ENCODE measurements at places on chromosomes 5 and 9.

- DNase-seq: no peak
Observed at GRCh38 chr5:94746731-94747124, 128.3 kb downstream of the SLF1 start.

DNA sequence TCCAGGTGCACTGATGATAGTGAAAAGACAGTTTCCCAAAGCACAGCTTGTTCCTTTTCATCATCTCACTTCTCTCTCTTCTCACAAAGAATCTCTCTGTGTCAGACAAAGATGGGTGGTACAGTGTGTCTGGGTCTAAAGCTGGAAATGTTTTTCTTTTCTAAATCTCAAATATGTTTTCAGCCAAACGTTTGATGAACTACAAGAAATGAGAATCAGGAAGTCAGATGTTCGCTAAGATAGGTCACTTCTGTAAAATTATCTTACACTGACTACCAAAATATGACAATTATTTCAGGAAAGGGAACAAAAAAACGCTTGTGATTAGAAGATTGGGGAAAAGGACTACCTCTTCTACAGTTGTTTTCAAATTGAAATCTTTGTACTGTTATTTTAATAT is 708.8 kb downstream of the PTPRD start:
- no peak for DNase-seq

DNA sequence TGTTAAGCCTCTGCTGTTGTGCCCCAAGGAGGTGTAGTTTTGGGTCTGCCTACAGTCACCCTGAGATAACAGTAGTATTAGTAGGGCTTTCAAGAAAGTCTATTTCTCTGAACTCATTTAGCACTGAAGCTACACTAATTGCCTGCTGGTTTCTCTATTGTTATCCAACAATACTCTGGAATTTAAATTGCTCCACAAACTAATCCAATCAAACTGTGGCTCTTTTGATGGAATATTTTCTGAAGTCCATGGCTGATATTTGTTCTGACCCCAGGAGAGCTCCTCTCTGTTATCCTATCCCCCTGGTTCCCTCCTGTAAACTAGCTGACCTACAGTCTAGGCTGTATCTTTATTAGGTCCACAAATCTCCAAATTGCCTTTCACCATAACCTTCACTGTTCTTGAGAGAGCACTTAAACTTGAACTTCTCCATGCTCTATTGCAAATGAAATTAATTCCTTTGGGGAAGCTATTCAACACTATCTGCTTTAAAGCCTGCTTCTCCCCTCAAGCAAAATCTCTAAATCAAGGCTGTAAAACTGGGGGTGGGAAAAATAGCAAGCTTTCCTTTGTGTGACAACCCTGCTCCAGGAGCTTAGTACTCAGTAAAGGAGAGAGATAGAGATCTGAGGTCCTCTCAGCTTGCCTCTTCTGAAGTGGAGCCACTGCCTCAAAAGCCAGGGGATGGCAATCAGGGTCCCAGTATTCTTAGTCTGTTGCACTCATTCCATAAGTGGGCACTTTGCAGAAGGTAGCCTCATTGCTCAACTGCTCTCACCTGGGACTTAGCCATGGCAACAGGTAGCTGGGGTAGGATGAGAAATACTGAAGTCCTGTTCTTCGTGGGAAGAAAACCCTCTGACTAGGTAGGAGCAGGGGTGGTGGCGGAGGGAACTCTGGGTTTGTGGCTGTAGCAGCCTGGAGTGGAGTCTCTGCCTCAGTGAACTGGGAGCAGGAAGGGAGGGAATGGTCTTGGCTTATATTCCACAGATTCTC is 110.9 kb downstream of the MACIR start:
- DNase-seq: no peak

- no peak for DNase-seq
Observed at GRCh38 chr5:89324990-89325389, 442.0 kb upstream of the MEF2C start.

DNA sequence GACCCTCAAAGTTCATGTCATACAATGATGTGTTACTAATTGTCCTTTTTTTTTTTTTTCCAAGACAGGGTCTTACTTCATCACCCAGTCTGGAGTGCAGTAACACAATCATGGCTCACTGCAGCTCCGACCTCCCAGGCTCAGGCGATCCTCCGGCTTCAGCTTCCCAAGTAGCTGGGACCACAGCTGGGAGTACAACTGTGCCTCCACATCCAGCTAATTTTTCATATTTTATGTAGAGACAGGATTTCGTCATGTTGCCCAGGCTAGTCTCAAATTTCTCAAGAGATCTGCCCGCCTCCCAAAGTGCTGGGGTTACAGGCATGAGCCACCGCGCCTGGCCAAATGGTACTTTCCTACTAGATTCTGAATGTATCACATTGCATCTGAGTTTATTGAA is 49.4 kb upstream of the EBF1 start:
- no peak for DNase-seq

DNA sequence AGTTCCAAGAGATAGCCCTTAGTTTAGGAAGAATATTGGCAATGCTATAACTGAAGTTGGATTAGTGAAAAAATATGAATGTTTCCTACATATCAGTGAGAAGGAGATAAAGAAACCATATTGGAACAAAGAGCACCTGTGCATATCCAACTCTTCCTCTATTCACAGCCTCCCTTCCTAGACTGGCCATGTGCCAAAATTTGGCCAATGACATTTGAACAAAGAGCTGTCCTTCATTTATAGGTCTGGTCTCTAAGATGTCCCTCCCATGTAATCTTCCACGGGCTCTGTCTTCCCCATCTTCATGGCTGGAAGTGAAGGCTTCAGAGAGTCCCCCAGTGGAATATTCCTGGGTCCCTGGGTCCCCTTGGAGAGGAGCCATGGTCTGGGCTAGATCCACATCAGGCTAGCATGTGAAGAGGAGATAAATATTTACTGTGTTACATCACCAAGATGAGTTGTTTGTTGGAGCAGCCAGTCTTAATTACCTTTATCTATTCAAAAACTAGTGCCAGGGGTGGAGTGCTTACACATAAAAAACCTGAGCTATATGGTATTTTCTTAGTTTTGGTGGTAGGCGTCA is 190.0 kb upstream of the S1PR3 start:
- DNase-seq: no peak

- DNase-seq: no peak
Observed at GRCh38 chr9:752681-753200, 88.8 kb upstream of the DMRT1 start.

- DNase-seq: no peak
Observed at GRCh38 chr5:155290937-155291336, 277.4 kb downstream of the KIF4B start.

GRCh38 chr5:53071738-53072137 is 37.8 kb downstream of the MOCS2 start:
- no peak for DNase-seq

DNA sequence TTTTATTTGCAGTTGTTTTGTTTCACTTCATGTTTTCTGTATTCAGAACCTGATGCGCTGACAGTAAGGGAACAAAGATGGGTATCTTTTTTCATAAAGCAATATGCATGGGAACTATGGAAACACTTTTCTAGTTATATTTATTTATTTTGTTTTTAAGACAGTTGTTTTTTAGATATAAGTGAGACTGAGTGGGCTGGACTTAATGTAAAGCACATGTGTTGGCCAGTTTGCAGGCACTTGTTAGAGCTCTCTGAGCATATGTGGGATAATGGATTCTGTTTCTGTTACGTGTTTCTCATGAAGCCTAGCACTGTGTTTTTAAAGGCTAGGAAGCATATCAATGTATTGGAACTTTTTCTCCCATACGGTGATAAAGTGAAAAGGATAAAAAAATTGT is 164.1 kb downstream of the PRR16 start:
- DNase-seq: peak; percentile 60

- no peak for DNase-seq
Observed at GRCh38 chr9:105342147-105342505, 97.7 kb downstream of the SLC44A1 start.

Measured in tongue (tissue), 3 donors.